ENCODE measurements at places on chromosomes 6 and 20. TPM values are rescaled to one million over a fixed set of nuclear protein-coding genes. Genes with fewer than 3 reads are reported as not detected.

DNA sequence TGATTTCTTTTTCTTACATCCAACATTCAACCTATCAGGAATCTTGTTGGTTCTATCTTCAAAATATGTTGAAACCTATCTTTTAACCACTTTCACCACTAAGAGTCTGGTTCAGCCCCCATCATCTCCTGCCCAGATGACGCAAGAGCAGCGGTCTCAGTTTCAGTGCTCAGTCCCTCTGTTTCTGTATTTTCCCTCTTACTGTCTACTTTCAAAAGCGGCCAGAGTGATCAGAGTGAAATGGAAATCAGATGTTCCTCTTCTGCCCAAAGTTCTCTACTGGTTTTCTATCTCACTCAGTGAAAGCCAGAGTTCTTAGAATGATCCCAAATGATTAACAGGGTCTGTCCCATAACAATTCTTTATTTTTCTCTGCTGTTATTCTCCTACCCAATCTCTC, 147.9 kb upstream of the PDE7B start:
- DNase-seq, result no peak

GRCh38 chr6:40177598-40177997, 243.3 kb upstream of the MOCS1 start:
- no peak for DNase-seq

DNA sequence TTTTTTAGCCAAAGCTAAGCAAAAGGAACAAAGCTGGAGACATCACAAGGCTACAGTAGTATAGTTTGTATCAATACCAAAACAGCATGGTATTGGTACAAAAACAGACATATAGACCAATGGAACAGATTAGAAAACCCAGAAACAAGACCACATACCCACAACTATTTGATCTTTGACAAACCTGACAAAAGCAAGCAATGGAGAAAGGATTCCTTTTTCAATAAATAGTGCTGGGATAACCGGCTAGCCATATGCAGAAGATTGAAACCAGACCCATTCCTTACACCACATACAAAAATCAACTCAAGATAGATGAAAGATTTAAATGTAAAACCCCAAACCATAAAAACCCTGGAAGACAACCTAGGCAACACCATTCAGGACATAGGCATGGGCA, 5.0 kb downstream of the RFPL4B start:
- no peak for DNase-seq

The WFDC10B gene
- not detected for total RNA-seq

The ELOVL4 gene
- 37.2 TPM for total RNA-seq

The TRIM31 gene
- total RNA-seq, result not detected

All from glutamatergic neuron (in vitro differentiated cells).